ENCODE measurements at places on chromosomes 1 and 21.

- no peak for DNase-seq
Observed at GRCh38 chr1:203742436-203742835, 22.5 kb upstream of the LAX1 start.

GRCh38 chr1:85230305-85230977 lies 29.0 kb downstream of the C1orf52 start:
- no peak for DNase-seq

DNA sequence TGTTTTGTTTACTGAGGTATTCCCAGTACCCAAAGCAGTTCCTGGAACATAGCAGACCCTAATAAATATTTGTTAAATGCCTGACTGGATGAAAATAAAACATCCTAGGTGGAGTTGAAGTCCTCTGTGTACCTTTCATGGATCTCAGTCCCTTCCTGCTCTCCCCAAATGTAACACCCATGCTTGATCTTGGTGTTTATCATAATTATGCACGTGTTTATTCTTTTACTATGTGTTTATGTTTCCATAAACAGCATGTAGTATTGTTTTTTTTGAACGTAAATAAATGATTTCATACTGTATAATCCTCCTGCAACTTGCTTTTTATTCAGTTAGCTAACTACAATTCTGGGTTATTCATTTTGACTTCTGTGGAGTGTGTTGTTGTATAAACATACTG lies 4.8 kb downstream of the LACTBL1 start:
- DNase-seq: no peak

GRCh38 chr1:212607913-212608391 lies 609 bp upstream of the ATF3 start:
- DNase-seq: no peak

- DNase-seq: peak; percentile 82
Observed at GRCh38 chr1:168320800-168321450, 40.2 kb downstream of the TBX19 start.

DNA sequence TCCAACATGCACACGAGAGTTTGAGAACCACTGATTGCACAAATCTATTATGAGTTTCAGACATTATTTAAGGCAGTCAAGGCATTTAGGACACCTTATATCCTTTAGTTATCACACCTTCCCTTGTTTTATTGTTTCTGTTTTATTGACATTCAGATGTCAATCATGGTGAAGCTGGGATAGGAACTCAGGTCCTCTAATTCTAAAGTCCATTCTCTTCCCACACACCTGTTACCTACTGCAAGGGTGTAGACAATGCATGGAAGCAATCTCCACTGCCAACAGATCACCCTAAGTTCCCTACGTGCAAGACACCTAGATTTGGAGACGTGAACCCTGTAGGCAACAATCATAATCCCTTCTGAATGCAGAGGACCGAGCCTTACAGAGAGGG lies 2.6 kb downstream of the IGSF3 start:
- DNase-seq: no peak

DNA sequence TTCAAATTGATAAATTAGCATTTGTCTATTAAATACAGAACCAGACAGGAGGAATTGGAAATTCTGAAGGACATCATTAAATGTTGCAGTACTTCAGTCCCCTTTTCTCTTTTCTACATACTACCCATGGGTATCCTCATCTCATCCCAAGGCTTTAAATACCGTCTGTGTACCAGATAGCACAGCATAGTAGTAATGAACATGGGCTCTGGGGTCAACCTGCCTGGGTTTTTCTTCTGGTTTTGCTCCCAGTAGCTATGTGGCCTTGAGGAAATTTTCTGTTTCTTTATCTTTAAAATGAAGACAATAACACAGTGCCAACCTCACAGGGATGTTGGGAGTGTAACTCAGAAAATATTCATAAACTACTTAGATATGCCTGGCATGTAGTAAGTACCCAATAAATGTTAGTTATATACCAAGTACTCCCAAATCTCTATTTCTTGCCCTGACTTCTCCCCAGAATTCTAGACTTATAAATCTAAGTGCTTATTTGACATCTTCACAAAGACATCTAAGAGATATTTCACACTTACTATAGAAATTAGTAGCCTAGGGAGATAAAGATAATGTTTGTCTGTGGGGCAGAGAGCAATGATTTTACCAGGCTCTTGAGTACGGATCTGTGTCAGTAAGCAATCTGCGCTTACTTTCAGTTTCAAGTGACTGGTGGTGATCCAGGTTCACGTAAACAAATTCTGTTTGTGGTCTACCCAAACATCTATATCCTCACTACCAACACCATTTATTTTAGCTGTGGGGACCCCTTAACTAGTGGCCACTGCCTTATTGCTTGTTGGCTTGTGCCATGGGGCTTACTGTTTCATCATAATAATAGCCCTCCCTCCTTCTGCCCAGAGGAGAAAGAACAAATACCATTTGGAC lies 37.3 kb downstream of the VANGL2 start:
- no peak for DNase-seq

GRCh38 chr1:100719490-100719889 lies at the start of gene VCAM1:
Gene VCAM1, plus strand, starts transcription at chr1:100719742. Its CDS starts 119 bp downstream, at chr1:100719861.
- DNase-seq: peak; percentile 64

- no peak for DNase-seq
Observed at GRCh38 chr21:40827509-40827908, 19.4 kb downstream of the DSCAM start.

GRCh38 chr1:25806418-25806817 lies 6.4 kb downstream of the SELENON start:
- no peak for DNase-seq

- no peak for DNase-seq
Observed at GRCh38 chr1:998745-998994, 1.2 kb downstream of the HES4 start.

- peak; percentile 92 for DNase-seq
Observed at GRCh38 chr1:160098852-160099561, 588 bp upstream of the IGSF8 start.

- no peak for DNase-seq
Observed at GRCh38 chr1:205532026-205532898, 27.8 kb downstream of the CDK18 start.

DNA sequence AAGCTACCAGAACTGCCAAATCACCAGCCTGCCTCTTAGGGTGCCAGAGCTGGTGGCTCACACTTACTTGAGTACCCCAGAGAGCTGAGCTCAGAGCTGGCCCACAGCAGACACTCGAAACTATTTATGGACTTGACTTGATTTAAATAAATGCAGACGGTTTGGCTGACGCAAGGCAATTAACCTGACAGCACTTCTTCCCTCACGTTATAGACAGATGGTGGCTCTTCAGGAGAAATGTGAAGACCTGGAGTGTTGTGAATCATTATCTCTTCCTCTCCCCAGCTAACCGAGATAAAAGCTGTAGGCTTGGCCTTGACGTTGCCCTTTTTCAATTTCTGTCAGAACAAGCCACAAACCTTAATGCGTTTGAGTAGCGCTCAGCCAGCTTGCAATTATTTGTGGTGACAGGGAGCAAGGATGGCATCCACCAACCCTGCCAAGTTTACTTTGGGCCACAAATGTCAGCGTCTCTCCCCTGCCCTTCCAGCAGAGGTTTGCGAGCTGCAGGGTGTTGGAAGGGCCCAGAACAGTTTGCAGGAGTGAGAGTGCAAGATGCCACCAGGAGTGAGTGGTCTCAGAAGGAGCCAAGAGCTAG lies 34.0 kb upstream of the BCAR3 start:
- DNase-seq: no peak

GRCh38 chr1:55571767-55572166 lies 356.6 kb upstream of the USP24 start:
- no peak for DNase-seq

DNA sequence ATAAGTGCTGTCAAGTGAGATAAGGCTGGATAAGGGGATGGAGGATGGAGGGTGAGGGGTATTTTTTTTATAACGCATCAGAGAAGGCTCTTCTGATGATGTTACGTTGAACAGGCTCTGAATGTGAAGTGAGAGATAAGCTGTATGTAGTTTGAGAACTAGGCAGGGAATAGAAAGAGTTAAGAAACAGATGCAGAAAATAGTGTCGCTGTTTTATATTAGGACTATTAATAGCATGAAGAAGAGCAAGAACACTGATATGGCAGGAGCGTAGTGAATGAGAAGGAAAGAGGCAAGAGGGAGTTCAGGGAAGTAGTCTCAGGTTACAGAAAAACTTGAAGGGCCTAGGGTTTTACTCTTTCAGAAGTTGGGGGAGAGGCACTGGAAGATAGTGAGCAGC lies 59.8 kb downstream of the GPR88 start:
- no peak for DNase-seq

DNA sequence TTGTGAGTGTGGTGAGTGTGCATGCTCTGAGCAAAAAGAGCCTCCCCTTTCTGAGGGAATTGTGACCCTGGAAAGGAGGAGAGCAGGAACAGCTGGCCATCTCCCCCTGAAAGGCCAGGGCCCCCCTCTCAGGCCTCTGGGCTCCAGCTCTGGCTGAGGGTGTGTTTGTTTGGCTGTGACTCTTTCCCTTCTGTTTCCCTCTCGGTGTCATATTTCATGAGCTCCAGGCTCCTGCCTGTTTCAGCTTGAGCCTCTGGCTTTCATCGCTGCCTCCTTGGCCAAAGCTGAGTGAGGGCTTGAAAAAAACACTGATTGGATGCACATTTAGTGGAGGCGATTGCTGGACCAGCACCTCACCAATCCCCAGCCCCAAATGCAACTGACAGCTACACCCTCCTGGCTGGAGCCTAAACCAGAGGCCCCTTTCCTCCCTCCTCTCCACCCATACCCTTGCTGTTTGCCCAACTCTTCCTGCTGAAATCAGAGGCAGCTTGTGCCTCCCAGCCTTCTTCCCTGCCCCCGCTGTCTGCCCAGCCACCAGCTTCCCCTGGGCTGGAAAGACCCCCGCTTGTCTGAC lies 64.1 kb downstream of the DDR2 start:
- DNase-seq: peak; percentile 40

DNA sequence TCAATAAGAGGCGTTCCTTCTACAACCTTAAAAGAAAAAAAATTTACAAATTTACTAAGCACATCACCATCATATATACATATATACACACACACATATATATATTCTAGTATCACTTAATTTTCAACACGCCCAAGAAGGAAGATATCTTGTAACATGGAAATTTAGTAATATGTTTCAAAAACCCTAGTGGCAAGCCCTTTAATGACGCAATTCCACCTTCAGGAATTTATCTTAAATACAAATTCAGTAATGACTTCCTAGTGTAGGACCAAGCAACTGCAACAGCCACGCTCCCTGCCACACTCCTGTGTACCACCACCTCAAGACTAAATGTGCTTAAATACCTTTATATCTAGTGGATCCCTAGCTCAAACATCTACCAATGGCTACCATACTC lies 12.5 kb downstream of the LBR start:
- DNase-seq: no peak

- no peak for DNase-seq
Observed at GRCh38 chr1:36157973-36158826, 2.2 kb downstream of the MAP7D1 start.

- DNase-seq: peak; percentile 66
Observed at GRCh38 chr1:15902882-15903281, 55.4 kb downstream of the SPEN start.

DNA sequence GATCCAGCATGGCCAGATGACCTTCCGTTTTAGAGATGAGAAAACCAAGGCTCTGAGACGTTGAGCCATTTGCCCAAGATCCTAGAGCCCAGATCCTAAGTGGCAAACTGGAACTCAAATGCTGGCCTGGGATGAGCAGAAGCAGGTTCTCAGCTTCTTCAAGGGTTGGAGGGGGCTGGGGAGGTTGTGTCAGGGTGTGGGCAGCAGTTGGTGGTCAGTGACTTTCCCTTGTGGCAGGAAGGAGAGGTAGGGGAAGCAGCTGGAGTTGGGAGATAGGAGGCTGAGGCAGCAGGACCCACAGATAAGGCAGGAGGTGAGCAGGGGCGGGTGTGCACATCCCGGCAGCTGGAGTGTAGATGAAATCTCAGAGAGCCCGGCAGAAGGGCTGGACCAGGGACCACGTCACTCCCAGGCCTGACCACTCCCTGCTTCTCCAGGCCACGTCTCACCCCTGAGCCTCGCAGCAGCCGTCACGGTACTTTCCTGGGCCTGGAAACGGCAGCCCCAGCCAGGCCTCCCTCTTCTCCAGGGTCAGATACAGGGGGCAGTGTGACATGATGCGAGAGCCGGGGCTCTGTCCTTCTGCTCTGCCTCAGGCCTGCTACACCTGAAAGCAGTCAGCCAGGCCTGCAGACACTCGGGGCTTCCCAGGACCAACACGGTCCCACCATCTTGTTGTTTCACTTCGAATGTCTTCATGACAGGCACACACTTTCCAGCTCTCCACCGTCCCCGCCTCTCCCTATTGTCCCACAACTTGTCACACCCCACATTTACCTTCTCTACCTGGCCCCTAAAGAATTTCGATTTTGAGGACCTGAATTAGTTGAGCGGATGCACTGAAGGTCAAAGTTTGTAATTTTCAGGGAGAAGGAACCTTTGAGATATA lies 11.5 kb upstream of the LAPTM5 start:
- DNase-seq: no peak

DNA sequence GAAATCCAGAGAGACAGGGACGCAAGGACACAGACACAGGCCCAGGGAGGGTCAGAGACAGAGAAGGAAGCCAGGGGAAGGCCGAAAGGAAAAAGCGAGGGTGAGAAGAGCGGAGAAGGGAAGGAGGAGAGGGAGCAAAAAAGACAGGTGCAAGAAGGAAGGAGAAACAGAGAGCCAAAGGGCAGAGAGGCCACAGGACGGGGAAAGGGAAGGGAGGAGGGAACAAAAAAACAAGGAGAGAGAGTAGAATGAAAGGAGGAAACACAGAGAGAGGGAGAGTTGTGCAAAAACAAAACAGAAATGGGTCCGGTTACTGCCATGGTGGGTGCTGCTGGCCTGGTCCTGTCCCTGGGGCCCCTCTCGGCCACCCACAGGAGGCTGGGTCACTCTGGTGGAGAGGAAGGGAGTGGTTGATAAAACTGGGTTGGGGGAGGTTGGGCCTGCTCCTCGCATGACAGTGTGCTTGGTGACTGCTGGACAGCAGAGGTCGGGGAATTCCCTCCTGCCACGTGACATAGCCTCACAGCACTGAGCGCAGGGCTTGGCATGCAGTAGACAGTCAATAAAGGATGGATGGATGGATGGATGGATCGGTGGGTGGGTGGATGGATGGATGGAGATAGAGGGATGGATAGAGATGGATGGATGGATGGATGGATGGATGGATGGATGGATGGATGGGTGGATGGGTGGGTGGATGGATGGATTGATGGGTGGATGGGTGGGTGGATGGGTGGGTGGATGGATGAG lies 64.8 kb downstream of the RAP1GAP start:
- DNase-seq: peak; percentile 62

DNA sequence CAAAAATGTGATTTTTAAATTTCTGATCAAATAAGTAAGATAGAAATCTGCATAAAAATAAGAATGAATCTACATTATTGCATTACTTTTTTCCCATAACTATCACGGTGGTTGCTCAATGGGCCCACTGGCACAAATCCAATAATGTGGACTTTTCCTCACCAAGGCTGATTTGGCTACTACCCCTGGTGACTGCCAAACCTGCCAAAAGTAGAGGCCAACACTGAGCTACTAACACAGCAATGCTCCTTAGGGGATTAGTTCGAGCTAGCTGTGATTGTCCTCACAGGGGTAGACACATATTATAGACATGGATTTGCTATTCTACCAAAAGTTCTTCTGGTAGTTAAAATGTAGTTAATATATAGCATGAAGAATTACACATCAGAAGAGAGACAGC lies 107.7 kb upstream of the ZNHIT6 start:
- no peak for DNase-seq

- DNase-seq: no peak
Observed at GRCh38 chr1:88189525-88189924, 494.5 kb upstream of the PKN2 start.

Data from kidney tubule cell (primary cell).